ENCODE measurements at places on chromosomes 1 and 21. TPM values are rescaled to one million over a fixed set of nuclear protein-coding genes. Genes with fewer than 3 reads are reported as not detected.

GRCh38 chr1:12809933-12810332 lies 18.7 kb downstream of the PRAMEF1 start:
- no peak for DNase-seq

DNA sequence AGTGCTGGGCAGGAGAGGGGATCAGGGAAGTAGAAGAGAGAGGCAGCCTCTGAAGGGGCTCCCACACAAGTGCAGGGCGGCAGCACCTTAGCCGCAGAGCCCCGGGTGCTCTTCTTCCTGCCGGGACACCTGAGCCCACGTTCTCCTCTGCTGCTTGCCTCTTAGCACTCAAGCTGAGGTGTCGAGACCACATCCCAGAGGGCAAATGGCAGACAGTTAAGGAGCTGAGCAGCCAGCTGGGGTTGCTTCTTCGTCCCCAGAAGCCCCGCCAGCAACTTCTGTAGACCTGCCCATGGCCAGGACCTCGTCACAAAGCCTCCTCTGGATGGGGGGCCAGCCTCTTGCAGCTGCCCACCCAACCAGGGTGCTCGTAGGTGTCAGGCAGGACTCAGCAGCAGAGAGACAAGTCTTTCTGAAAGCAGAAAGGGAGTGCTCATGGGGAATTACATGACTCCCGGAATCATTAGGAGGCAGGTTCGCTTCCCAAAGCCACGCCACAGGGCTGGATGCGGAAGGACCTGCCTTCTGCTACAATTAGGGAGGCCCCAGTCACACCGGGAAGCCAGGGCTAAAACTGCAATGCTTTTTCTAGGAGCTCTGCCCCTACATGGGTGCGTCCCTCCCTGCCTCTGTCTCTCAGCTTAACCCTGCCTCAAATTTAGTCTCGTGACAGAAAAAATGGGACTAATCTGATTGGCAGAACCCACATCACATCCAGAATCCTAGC lies 141.4 kb upstream of the RAB4A start:
- no peak for DNase-seq

The KCNE1 gene
- total RNA-seq, result 0.91 TPM

The WNT3A gene
- total RNA-seq, result 0.09 TPM

The TTC24 gene
- total RNA-seq, result not detected

The ZBTB8A gene
- 3.2 TPM for total RNA-seq

- no peak for DNase-seq
Observed at GRCh38 chr1:234176000-234176399, 197.3 kb upstream of the COA6 start.

DNA sequence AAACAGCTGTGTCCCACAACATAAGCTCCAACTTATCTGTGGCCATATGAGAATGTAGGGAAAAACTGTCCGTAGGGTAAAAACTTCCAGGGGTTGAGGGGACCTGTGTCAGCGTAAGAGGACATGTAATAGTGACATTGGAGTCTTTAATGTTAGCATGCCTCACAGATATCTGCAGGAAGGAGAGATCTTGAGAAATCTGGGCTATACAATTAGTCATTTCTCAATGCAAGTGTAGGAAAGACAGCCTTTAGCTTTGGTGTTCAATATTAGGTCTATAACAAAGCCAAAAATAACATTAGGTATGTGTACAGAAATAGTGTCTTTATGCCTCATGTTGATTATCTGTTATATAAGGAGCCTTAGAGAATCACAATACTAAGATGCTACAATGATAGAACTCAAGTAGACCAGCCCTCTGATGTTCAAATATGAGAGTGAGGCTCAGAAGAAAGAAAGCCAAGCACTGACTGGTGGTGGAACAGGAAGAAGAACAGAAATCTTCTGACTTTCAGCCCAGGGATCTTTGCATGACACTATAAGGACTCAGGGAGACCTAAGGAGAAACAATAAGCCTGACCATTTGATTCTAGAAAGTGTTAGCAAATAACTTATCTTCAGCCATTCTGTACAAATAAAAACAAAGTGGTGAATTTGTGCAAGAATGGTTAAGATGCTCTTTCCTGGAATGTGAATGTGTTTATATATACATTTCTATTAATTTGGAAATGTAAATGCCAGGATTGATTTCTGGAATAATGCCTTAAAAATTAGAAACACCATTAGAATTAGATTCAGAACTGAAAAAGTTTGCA lies 152.6 kb downstream of the ZC3H11B start:
- DNase-seq, result no peak

DNA sequence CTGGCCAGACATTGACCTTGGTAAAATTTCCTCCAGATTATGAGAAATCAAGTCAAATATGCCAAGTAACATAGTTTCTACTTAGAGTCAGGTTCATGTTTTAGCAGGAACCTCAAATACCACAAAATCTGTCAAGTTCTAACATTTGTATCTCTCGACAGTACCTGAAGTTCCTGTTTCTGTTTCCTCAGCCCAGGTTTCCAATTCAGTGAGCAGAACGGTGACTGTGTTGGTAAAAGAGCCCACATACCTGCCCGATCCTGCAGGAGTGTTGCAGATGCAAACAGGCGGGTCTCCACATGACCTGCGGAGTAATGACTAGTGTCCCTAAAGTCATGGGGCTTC lies 57.9 kb upstream of the LGALS8 start:
- no peak for DNase-seq

- no peak for DNase-seq
Observed at GRCh38 chr1:40030528-40031135, 9.9 kb upstream of the CAP1 start.

DNA sequence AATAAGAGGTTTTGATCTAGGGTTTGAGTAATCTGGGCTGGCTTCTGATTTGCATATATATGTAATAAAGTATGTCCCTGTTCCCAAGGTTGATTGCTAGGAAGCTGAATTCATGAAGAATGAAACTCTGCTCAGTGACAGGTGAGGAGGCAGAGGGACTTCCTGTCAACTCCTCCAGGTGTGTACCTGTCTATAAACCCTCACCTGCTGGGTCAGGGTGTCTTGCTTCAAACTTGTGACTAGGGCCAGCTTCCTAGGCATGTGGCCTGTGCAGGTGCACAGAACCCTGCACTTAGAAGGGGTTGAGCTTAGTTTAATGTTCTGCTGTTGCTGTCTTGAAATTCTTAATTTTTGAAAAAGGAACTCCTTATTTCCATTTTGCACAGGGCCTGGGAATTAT lies 21.1 kb downstream of the OLFML3 start:
- DNase-seq, result no peak

- no peak for DNase-seq
Observed at GRCh38 chr1:24329797-24330543, 10.8 kb downstream of the GRHL3 start.

The SH3BGR gene
- total RNA-seq, result 0.82 TPM

The MCOLN3 gene
- 2.5 TPM for total RNA-seq

GRCh38 chr1:165857046-165857801 lies 29.8 kb downstream of the UCK2 start:
- DNase-seq, result no peak

DNA sequence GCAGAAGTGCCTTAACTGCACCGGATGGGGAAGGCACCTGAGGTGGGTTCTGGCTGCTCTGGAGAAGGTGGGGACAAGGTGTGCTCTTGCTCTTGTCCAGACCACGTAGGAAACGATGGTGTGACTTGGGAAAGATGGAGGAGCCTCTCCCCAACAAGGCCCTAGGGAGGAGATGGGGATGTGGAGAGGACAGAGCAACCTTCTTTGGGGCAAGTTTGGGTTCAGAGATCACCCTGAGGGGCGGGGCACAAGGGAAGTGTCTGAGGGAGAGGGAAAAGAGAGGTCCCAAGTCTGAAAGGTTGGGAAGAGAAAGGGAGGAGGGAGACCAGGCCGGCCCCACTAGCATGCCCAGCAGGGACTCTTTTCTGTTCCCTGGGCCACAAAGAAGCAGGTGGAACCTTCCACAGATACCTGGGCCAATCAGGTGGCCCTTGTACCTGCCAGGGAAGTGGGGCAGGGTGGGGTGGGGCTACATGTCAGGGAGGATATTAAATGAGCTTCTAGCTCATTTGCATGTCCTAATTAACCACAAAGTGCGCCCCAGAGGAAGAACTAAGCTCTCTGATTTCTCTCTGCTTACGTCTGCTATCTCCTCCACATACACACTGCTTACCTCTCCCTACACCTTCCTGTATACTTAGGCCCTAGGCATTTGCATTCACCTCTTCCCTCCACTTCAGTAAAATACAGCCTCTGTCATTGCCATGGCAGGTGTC lies 15.9 kb downstream of the INKA2 start:
- DNase-seq, result no peak

DNA sequence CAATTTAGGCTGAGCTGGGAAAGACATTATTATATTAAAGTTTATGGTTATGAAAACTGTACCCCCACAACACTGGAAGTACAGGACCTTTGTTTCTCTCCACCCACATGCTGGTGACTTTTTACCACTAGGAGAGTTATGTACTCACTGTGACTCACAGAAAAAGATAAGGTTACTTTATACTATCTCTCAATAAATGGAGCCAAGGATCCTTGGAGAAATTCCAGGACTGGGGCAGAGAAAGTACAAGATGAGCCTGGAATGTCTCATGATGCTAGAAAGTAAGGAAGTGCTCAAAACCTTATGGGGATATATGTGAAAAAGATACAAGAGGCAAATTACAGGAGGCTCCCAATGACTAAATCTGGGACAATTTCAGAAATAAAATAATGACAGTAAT lies 63.9 kb upstream of the C1orf105 start:
- no peak for DNase-seq

DNA sequence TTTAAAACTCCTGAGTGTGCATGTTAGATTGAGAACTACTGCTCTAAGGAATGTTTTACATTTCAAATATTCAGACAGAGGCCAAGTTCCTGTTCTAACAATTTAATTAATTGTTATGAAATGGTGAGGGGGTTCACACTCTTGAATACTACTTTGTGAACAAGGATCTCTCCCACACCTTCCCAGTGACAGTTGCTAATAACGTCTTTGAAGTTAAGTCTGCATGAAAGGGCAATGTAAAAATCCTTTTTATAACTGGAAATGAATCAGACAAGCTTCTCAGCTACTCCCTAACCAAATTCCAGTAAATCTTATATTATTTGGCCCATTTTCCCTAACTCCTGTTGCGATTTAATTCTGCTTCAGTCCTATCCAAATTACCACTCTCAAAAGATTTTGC lies 828.5 kb upstream of the ADAMTS5 start:
- no peak for DNase-seq

The GPR89B gene
- 27.5 TPM for total RNA-seq

DNA sequence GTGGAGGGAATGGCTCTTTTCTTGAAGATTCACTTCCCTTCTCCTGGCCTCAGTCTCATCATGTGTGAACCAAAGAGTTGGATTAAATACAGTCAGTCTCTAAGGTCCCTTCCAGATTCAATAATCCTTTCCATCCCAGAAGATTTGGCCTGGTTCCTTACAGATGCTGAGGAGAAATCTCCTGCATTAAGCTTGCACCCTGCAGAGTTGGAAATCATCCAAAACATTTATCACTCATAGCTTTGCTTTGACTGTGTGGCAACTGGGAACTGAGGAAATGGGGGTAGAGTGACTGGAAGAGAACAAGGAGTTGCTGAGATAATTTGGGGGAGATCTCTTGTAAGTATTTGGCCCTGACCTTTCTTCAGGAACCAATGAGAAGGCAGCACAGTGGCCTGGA lies 220.5 kb upstream of the SGIP1 start:
- DNase-seq, result no peak

DNA sequence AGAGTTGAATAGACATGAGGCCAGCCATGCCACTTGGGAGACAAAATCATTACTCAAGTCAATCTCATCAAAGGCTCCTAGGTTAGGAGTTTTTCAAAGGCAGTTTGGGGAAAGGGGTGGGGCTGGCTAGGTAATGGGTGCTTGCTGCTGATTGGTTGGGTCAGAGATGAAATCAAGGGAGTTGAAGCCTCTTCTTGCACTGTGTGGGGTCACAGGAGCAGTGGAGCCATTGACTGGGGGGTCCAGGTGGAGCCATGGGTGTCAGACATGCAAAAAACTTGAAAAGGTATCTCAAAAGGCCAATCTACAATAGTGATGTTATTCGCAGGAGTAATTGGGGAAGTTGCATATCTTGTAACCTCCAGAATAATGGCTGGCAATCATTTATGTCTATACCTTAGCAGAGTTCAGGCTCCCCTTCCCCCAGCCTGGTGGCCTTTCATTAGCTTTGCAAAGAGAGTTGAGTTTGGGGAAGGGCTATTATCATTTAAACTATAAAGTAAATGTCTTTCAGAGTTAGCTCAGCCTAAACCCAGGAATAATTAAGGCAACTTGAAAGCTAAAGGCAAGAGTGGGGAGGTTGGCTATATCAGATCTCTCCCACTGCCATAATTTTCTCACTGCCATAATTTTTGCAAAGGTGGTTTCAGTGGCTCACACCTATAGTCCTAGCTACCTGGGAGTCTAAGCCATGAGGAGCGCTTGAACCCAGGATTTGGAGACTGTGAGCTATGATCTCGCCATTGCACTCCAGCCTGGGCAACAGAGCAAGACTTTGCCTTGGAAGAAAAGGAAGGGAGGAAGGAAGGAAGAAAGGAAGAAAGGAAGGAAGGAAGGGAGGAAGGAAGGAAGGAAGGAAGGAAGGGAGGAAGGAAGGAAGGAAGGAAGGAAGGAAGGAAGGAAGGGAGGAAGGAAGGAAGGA lies 7.8 kb upstream of the PINK1 start:
- no peak for DNase-seq

DNA sequence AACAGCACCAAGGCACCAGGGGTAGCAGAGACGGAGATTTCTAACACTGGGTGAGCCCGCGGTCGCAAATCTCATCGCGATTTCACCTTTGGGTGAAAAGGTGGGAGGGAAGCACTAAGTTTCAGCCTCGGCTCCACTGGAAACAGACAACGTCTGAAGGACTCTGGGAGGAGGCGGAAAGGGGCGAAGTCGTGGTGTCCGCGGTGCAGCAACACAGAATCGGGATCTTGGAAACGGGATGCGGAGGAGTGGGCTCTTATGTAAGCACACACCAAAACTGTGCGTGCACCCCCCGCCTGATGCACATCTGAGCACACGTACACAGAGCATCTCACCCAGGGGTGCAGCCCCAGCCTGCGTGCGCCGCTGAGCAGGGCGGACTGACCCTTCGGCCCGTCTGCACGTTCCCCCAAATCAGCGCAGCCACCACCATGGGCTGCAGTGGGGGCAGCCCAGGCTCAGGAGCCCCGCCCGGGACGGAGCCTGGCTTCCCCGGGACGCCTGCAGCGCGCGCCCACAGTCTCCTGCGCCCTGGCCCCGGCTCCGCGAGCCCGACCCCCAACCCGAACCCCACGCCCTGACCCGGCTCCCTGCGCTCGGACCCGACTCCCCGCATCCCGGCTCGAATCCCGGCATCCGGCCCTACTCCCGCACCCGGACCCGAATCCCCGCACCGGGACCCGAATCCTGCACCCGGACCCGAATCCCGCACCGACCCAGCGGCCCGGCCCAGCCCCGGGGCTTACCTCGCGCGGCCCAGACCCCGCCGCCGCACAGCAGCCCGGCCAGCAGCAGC lies 670 bp downstream of the CLSTN1 start:
- DNase-seq, result no peak

GRCh38 chr1:5920201-5920600 lies 72.0 kb downstream of the NPHP4 start:
- DNase-seq, result no peak
